Mammary epithelial cell (primary cell): ENCODE measurements at places on chromosomes 11 and 22.

GRCh38 chr22:42719133-42719532 is 1.5 kb downstream of the A4GALT start:
- no peak for DNase-seq

DNA sequence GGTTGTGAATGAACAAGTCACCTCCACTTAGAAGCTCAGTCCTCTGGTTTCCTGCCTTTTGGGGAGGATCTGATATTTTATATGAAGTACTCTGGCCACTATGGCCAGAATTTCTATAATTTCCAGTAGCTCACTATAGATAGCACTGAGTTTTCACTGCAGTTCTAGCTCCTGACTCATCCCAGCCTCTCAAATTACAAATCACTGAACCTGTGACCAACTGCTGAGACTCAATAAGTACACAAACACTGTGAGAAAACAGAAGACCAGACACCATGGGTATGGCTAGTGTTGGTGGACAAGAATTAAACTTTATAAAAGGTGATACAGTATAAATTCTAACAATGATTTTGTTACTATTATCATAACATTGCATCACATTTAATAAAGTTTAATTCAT is 47.1 kb upstream of the UCP3 start:
- DNase-seq, result peak; percentile 54

DNA sequence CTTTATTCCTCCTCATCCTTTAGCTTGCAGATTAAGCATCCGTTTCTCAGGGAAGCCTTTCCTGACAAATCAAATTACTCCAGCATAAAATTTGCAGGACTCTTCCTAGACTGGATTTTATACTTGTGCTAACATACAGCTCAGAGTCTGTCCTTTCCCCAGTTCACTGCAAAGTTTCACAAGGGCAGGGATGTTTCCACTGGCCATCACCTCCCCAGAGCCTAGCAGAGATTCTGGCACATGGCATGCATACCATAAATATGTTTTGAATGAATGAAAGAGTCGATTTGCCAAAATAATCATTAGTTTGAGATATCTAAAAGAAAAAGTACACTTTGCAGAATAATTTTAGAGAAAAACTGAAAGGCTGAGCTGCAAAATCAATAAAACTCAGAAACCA is 10.6 kb downstream of the MSANTD4 start:
- DNase-seq, result no peak

DNA sequence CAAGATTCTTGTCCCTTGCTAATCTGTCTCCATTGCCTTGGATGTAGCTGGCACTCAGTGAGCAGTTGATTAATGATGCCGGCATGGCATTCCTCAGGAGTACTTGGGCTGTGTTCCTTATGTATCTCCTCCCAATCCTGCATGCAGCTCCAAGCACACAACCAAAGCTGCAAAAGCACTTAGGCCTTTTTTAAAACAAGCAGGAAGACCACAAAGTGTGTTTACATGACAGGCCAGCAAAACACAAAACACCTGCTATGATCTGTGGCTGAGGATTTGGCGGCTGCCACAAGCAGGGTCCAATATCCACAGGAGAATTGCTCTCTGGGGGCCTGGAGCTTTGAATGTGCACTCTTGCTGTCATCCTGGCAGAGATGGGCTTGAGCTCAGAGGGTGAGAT is 8.9 kb downstream of the ABTB2 start:
- DNase-seq, result no peak

DNA sequence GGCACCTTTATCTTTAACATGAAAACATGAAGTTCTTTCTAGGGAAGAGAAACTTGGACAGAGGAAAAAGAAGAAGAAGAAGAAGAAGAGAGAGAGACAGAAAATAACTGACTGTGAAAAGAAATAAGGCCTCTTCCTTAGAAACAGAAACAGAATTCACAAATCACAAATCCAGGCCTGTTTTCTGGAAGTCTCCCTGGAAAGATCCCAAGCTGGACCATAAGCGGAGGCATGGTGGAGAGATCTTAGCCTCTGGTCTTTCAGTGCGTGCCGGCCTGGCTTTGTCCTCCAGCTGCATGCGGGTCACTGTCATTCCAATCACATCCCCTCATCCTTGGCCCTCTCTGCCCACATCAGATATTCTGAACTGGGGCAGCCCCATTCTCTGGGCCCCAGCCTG is 6.9 kb downstream of the FXYD6 start:
- DNase-seq, result no peak

GRCh38 chr11:78525720-78526119 is 48.9 kb downstream of the NARS2 start:
- DNase-seq, result no peak

- DNase-seq, result no peak
Measured at GRCh38 chr11:123624974-123625373, 29.4 kb downstream of the SCN3B start.

GRCh38 chr11:34492806-34493414 is 20.7 kb downstream of the ELF5 start:
- DNase-seq, result peak; percentile 47

DNA sequence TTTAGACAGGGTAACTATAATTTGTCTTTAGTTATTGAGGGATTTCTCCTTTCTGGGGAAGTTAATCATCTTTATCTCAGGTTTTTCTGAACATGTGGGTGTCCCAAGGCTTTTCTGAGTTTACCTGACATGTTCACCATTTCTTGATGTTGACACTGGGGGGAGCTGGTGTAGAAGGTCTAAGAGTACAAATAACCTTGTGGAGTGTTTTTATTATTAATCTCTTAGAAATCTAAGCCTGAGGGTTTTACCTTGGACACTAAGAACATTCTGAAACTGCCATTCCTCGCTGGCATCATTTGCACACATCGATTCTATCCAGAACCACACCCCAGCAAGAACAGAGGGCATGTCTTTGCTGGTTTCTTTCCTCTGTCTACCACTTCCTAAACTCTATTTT is 15.6 kb upstream of the C11orf91 start:
- DNase-seq, result peak; percentile 80

DNA sequence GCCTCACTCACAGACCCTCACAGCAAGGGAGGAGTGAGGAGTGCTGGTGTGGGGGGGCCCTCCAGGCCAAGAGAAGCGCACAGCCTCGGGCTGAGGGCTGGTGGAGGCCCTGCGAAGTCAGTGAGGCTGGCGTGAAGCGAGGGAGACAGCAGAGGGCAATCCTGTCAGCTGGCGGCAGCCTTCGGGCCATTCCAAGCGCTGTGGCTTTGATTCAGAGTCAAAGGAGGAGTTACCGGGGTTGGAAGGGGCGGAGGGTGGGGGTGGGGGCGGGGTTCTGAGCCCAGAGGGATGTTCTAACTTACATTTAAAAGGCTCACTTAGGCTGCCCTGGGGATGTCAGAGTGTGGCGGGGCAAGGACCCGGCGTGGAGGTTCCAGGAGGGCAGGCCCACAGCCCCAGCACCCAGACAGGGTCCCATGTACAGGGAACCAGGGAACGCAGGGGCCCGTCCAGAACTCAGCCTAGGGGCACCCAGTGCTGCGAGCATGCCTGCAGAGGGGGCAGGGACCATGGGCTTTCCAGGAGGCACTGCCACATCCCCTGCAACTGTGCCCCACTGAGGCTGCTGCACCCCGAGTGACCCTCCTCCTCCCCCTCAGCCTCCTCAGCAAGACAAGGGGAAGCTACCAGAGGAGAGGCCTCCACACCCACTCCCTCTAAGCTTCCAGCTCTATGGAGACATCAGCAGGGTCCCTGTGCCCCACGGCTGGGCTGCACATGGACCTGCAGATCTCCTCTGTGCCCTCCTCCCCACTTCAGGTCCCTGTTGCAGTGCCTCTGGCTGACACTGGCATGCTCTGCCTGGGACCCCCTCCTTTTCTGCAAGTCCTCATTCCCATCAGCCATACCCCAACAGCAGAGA is 39.7 kb upstream of the TTLL12 start:
- no peak for DNase-seq

DNA sequence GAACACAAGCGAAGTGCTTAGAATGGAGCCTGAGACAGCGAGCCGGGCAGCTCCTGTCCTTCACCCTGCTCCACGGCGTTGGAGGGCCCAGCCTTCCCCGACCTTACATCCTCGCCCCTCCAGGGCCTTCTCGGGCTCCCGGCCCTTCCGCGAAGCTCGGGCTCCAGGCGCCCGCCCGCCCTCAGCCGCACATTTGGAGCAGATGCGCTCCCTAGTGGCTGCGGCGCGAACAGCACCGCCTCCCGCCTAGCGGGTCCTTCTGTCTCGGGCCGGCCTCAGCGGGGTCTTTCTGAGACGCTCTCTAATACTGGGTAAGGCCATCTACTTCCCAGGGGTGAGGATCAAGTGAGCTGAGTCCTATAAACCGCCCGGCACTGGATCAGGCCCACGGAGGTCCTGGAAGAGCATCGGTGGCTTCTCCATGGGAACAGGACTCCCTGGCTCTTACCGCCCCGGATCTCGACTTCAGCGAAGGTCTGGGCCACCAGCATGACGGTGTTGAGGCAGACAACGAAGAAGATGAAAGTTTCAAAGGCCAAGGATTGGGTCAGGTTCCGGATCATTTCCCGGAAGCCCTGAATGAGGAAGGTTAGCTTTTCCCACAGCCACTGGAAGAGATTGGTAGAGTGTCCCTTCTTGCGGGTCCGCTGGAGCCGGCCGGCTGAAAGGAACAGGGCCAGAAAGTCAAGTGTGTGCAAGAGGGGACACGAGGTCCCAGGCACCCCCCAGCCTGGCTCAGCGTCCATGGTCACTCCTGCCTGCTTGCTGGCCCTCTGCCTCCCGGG is 3.7 kb downstream of the CATSPER1 start:
- peak; percentile 43 for DNase-seq

- no peak for DNase-seq
Measured at GRCh38 chr11:121775276-121775675, 322.5 kb upstream of the SORL1-AS1 start.

GRCh38 chr22:38304526-38304925 is 12.7 kb downstream of the CSNK1E start:
- DNase-seq, result no peak

GRCh38 chr11:102589047-102589459 is 36.1 kb downstream of the MMP20 start:
- DNase-seq, result no peak

- DNase-seq, result no peak
Measured at GRCh38 chr11:73380331-73380730, 4.1 kb downstream of the RELT start.

DNA sequence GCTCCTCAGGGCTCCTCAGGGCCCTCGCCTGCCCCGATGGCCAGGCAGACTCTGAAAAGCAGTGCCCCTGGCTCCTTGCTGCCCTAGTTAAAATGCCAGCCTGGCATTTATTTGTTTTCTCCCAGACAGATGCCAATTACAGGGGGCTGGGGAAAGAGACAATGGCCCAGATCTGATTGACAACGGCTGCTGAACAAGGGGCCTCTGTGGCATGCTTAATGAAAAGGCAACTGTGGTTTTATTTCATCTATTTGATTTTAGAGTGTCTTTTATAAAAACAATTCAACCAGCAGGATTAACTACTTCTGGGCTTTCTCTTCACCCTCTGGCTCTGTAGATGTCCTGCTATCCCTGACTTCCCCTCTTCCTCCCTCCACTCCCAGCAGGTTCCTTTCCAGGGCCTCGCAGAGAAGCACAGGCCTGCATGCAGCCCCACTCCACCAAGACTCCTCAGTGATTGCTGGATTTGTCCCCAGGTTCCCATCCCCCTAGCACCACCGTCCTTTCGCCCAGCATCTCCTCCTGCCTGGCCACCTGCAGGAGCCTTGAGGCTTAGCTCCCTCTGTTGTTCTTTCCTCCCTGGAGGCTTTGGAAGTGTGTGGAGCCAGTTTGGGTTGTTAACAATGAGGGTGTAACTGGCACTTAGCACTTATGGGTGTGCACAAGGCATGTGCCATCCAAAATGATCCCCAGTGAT is 171.1 kb downstream of the TENM4 start:
- DNase-seq, result no peak

DNA sequence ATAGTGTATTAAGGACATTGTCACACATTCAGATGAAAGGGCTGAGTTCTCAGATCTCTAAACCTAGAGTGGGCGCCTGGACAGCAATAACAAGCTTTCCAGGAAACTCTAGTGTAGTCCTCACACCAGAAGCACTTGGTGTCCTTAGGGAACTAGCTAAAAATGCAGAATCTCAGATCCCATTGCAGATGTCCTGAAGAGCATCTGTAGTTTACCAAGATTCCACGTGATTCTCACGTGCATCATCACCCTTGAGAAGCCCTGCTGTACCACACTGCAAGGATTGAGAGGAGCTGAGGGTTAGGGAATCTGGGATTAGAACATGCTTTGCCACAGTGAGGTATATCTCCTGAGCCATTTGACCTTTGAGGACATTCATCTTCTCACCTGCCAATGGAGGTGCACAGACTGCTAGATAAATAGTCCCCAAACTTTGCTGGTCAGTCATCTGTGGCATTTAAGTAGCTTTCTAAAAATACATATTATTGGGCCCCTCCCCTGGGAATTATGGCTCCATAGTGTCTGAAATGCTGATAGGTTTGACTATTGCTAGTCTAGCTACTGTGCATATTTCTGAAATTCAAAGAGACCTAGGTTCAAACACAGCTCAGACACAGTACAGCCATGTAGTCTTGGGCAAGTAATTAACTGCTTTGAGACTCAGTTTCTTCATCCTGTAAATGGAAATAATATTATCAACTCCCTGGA is 1068.9 kb downstream of the OPCML start:
- no peak for DNase-seq

GRCh38 chr11:113928311-113928710 is 23.7 kb downstream of the HTR3B start:
- no peak for DNase-seq

GRCh38 chr22:48972979-48973693 is 854.5 kb downstream of the BRD1 start:
- DNase-seq, result no peak

- no peak for DNase-seq
Measured at GRCh38 chr22:20966883-20967696, at the start of gene AIFM3. TSS of gene AIFM3 (plus strand) at chr22:20967255. CDS start at chr22:20967945, 690 bp downstream.

- no peak for DNase-seq
Measured at GRCh38 chr11:12859872-12860657, 149.1 kb upstream of the RASSF10 start.

- DNase-seq, result no peak
Measured at GRCh38 chr11:79922641-79923040, 481.8 kb upstream of the TENM4 start.

- no peak for DNase-seq
Measured at GRCh38 chr11:130203766-130204702, 44.5 kb downstream of the ST14 start.

DNA sequence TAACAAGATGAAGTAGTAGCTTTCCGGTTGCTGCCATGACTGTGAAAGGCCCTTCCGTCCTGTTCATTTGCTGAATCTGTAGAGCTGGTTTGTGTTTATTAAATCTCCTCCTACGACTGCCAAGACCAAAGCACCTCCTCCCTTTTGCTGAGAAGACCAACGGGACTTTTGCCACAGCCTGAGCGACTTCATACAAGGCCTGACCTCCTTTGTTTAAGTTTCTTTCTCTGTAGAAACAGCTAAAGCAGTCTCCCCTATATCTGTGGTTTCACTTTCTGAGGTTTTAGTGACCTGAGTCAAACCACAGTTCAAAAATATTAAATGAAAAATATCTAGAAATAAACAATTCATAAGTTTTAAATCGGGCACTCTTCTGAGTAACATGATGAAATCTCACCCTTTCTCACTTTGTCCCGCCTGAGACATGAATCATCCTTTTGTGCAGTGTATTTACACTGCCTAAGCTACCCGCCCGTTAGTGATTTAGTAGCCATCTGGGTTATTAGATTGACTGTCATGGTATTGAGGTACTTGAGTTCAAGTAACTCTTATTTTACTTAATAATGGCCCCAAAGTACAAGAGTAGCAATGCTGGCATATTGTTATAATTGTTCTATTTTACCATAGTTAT is 119.1 kb upstream of the LRRC4C start:
- peak; percentile 8 for DNase-seq
